ENCODE measurements at places on chromosomes 16 and 17.
A peak's percentile ranks its signal among the peaks of the same experiment; 100 is the strongest.

GRCh38 chr17:708132-708531 is 6.5 kb downstream of the VPS53 start:
- DNase-seq: no peak

DNA sequence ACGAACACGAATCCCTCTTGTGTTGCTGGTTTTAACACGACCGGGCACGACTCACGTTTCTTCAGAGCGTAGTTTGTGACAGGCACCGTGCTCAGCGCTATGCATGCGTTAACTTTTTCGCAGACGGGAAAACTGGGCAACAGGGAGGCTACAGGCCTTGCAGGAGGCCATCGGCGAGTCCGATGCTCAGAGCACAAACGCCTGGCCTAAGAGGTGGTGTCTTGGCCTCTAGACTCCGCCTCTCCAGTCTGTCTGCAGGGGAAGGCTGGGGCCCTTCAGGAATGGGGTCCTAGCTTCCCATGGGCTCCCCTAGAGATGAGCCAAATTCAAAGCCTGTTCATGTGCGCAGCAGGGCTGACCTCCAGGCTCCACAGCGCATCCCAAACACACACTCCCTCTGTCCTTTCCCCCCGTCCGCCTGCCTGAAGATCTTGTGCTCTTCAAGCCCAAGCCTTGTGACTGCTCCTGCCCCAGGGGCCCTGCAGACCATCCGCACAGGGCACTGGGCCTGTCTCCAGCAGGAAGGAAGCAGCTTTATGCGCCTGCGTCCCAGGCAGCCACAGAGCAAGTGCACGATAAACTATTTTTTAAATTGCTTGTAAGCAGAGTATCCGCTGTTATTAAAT is 3.1 kb downstream of the CLCN7 start:
- DNase-seq: peak; percentile 58

DNA sequence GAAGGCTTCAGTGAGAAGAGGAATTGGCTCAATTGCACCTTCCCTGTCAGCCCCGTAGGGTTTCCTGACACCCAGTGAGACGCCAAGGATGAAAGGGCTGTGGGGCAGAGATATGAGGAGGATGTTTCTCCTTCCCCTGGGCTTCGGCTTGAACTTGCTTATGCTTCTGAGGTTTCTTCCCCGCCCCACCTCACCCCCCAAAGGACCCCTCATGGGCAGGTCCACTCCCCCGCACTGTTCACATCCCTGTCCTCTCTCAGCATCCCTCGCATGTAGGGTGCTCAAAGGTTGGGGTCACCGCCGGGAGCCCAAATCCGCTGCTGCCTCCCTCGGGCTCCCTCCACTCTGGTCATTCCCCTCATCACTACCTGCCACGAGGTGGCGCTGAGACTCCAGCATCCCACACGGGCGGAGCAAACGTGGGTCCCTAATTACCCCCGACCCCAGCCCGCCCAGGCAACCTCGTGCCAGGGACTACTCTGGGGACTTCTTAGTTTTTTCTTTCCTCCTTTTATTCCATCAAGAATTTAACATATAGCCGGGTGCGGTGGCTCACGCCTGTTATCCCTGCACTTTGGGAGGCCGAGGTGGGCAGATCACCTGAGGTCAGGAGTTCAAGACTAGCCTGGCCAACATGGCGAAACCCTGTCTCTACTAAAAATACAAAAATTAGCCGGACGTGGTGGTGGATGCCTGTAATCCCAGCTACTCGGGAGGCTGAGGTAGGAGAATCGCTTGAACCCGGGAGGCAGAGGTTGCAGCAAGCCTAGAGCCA is 3.3 kb upstream of the TRARG1 start:
- DNase-seq: peak; percentile 77

DNA sequence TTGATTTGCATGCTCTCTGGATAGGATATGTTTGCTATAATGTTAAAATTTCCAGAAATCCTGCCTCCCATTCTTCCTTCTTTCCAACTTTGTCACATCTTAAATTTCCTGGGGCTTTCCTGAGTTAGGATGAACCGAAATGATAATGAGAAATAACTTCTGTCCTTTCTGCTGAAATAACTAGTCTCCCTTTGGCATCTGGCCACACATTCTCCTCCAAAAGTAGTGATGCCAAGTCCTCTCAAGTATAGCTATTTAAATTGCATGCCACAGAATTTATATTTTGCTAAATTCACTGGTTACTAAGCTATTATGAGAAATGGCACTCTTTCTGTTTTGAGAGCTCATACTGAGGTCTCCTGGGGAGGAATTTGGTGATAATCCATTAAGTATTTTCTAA is 30.6 kb downstream of the FAM20A start:
- DNase-seq: no peak

DNA sequence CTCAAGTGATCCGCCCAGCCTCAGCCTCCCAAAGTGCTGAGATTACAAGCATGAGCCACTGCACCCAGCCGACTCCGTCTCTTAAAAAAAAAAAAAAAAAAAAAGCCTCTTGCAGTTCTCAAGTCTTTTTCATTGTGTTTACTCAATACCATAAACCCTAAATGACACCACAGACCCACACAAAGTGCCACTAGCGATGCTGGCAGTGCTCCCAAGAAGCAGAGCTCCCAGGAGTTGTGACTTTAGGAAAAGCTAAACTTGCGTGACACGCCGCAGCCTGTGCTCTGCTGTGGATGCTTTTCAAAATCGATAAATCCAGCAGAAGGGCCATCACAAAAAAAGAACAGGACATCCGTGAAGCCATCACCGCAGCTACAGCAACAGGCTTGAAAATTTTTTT is 114.7 kb downstream of the ANKRD11 start:
- no peak for DNase-seq

DNA sequence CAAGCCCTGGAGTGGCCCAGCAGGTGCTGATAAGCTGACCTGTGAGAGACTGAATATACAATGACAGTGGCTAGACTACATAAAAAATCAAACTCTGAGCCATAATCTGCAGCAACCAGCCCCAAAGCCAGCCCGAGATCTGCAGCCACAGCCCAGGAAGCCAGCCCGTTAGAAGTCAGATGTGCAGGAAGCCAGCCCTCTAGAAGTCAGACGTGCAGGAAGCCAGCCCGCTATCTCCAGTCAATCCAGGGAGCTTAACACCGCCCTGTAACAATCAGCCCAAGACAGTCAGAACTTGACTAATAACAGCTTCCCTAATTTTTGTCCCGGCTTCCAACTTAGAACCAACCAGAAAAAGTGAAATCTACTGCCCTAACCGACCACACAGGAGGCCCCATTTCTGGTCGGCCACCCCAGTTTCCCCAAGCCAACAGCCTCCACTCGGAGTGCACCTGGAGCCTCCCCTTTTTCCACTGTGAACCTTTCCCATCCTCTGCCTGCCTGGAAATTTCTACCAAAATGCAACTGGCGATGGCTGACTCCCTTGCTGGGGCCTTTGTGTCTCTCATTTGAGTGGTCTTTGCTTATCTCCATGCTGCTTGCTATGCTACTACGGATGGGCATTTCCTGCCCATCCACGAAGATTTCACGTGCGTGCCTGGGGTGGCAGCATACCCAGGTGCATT is 769.3 kb downstream of the KCNJ18 start:
- no peak for DNase-seq

DNA sequence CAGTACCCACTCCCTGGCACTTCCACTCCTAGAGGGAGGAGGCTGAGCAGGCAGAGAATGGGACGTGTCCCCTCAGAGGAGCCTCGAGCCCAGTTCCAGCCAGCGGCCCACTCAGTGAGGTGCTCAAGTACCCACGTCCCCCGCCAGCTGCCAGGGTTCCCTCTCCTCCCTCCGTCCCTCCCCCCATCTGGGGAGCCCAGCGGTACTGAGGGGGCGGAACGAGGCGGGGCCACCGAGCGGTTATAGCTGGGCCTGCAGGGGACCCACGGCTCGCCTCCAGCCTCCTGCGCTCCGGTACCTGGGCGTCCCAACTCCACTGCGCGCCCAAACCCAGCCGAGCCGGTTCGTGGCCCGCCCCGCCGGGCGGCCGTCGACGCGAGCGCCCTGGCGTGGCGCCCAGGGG is at the start of gene NPW:
Gene NPW, plus strand, starts transcription at position 268 of the 403 bp plus-strand sequence.
- DNase-seq: no peak

DNA sequence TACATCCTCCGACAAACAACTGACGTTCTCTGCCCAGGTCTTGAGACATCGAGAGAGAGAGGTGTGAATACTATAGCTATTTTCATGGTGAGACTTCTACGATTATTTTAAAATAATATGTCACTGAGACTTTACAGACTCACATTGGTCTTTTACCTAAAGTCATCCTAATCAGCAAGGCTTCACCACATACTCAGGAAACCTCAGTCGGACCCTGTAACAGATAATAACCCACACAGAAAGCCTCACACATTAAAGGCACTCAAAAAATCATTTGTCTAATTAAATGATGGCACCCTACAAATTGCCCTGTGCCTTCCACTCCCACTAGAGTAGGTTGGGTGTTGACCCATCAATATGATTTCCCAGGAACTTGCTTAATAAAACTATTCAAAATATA is 19.8 kb upstream of the SLC39A11 start:
- peak; percentile 55 for DNase-seq

DNA sequence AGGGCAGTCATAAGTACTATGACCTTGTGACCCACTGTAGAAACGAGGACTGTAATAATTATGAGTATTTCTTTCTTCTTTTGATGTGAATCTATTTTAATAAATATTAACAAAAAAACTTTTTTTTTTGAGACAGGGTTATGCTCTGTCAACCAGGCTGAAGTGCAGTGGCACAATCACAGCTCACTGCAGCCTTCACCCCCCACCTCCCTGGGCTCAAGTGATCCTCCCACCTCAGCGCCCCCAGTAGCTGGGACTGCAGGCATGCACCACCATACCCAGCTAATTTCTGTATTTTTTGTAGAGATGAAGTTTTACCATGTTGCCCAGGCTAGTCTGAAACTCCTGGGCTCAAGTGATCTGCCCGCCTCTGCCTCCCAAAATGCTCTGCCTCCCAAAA is 32.6 kb downstream of the SCPEP1 start:
- no peak for DNase-seq

- no peak for DNase-seq
Measured at GRCh38 chr16:5319799-5320198, 222.2 kb upstream of the EEF2KMT start.

- no peak for DNase-seq
Measured at GRCh38 chr16:89897204-89897603, 21.5 kb upstream of the MC1R start.

DNA sequence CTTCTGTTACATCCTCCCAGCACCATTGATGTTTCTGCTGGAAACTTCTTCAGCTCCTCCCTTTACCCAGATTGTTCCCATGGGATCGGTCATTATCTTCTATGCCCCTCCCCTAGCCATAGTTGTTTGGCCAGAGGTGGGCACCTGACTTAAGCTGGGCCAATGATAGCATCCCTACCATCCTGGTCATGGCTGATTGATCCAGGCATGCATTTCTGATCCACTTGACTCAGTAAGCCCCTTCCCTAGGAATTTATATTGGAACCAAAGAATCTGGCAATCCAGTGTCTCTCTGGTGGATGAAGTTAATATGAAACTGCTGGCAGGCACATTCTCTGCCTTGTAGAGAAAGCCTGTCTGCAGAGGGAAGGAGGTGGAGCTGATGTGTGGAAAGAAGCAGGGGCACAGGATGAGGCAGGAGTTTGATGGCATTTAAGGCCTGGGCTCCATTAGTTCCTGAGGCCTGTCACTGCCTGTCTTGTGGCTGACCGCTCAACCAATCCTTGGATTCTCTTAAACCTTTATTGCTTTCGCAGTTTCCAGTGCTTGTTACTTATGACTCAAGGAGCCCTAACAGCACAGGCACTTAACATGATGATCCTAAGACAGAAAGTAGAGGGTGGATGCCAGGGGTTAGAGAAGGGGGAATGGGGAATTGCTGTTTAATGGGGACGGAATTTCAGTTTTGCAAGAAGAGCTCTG is 152.4 kb downstream of the ABCC12 start:
- DNase-seq: no peak

DNA sequence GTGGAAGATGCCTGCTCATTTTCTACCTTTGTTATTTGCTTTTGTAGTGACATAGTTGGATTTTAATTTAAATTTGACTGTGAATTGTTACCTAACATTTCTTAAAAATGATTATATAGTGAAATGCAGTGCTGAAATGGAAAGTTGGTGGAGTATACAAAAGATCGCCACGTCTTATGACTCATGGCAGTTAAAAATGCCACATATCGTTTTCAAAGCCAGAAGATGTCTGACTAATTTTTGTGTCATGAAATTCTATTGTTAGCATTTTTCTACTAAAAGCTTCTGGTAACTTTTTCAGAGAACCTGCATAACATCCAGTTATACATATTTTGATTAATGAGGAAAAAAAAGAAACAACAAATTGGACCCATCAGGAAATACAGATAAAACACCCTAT is 20.6 kb downstream of the MAP2K4 start:
- DNase-seq: no peak

GRCh38 chr17:35087731-35088355 is 24.3 kb upstream of the RFFL start:
- DNase-seq: no peak

GRCh38 chr17:81165246-81166032 is at the start of gene PVALEF:
PVALEF (plus strand) TSS chr17:81165507; CDS start chr17:81181227, 15,720 bp downstream.
- DNase-seq: no peak

DNA sequence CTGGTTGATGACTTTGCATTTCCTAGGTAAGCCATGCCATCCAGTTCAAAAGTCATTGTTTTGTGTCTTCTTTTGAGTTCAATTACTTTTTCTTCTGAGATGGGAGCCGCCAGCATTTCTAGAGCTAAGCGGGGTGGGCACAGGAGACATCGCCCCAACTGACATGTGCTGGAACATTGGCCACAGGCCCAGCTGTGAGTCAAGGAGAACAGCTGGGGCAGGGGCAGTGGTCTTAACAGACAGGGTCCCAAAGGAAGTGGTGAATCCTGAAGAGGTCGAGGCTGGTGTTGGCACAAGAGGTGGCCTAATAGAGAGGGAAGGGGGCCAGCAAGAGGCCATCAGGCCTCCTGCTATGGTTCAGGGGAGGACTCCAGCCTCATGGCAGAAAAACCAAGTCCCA is 17.1 kb downstream of the RAB11FIP4 start:
- DNase-seq: no peak

GRCh38 chr17:60335289-60335688 is 56.6 kb downstream of the USP32 start:
- DNase-seq: no peak

- DNase-seq: no peak
Measured at GRCh38 chr17:54666559-54666958, 234.1 kb upstream of the TOM1L1 start.

- DNase-seq: peak; percentile 73
Measured at GRCh38 chr17:42050393-42051012, at the start of gene C17orf113. C17orf113 (minus strand) TSS chr17:42050601; CDS start chr17:42043376, 7,225 bp downstream.

DNA sequence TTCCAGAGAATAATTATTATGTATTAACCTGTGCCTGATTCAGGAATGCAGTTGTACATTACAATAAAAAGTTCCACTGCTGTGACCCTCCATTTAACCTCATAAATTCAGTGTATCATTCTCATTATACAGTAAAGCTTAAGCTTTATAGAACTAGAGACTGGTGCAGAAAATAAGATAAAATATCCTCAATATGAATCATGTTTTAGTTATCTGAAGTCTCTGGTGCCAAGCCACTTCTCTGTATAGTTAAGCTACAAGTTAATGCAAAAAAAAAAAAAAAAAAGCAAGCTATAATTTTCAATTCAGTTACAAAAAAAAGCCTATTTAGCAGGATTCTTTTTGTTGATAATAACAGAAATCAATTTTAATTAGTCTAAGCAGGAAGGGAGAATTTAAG is 22.4 kb upstream of the SMIM36 start:
- no peak for DNase-seq

All from common myeloid progenitor, CD34-positive (primary cell).